GM19239 (cell line): ENCODE measurements at places on chromosomes 7 and 10.

DNA sequence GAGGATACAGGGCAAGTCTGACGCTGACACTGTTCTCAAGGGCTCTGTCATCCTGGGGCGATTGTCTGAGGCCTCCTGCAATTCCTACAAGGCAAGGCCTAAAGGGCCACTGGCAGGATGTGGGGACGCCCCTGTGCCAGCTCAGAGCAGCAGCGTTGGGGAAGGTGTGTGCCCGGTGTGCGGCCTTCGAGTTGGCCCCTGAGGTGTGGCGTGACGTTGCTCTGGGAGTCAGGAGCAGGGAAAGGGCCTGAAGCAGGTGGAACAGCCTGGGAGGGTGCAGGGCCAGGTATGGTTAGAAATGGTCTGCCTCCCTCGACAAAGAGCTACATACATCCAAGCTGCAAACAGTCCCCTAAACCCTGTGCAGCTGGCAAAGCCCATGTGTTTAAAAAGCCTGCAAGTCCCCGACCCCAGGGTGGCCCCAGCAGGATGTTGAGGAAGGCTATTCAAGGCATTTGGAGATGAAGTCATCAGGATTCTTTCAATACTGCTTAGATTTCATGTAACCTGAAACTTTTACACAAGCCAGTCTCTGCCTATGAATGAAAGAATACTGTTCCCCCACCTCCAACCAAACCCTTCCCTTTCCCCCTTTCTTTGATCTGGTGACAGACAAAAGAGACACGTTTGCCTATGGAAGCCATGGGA is 142.5 kb upstream of the TNS3 start:
- DNase-seq: no peak

- no peak for DNase-seq
Observed at GRCh38 chr7:14233076-14233867, 243.8 kb upstream of the ETV1 start.

- no peak for DNase-seq
Observed at GRCh38 chr7:37076668-37077067, 352.4 kb upstream of the AOAH start.

- no peak for DNase-seq
Observed at GRCh38 chr7:33876596-33877274, 28.6 kb upstream of the BMPER start.

DNA sequence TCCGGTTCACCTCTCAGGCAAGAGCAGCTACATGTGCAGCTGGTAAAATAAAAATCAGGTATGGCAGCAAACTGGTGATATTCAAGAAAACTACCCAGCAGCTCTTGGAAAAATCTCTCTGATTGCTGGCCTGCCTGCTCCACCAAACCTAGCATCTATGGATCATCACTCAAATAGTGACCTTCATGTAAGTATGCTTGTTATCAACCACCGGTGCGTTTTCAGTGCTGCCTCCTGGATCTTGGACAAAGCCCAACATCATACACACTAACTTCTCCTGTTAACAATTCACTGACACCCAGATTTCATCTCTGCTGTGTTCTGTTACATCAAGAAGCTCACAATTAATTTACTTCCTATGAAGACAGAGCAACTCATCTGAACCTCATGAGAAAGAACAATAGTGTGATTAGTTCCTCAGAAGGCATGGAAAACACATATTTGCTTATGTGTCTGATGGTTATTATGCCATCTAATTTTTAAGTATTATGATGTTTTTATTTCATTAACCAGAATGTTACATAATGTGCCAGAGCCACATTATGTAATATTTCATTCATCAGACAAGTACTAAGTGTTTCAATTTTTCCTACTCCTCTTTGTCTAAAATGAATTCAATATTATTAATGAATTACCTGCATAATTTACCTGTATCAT is 8.8 kb downstream of the CDK6 start:
- no peak for DNase-seq

- peak; percentile 14 for DNase-seq
Observed at GRCh38 chr7:8190119-8190895, 71.7 kb downstream of the ICA1 start.

- no peak for DNase-seq
Observed at GRCh38 chr7:157519246-157519645, 182.4 kb downstream of the DNAJB6 start.

- DNase-seq: no peak
Observed at GRCh38 chr7:141220263-141220880, 146.5 kb downstream of the TMEM178B start.

- DNase-seq: no peak
Observed at GRCh38 chr10:22784668-22785067, 70.3 kb upstream of the PIP4K2A start.

DNA sequence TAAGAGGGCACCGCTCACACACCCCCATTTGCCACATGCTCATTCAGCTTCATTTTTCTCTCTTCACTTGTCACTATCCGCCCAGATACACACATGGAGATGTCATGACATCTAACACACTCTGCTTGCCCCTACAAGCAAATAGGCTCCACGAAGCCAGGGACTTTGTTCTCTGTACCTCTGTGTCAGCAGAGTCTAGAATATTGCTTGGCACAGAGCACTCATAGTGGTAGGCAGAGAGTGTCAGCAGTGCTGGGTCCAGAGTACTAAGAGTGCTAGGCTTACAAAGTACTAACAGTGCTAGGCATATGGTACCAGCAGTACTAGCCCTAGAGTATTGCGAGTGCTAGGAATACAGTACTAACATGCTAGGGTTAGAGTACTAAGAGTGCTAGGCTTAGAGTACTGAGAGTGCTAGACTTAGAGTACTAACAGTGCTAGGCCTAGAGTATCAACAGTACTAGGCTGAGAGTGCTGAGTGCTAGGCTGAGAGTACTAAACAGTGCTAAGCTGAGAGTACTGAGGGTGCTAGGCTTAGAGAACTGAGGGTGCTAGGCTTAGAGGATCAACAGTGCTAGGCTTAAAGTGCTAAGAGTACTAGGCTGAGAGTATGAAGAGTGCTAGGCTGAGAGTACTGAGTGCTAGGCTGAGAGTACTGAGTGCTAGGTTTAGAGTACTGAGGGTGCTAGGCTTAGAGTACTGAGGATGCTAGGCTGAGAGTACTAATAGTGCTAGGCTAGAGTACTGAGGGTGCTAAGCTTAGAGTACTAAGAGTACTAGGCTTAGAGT is 166.1 kb downstream of the PRKAG2 start:
- no peak for DNase-seq

DNA sequence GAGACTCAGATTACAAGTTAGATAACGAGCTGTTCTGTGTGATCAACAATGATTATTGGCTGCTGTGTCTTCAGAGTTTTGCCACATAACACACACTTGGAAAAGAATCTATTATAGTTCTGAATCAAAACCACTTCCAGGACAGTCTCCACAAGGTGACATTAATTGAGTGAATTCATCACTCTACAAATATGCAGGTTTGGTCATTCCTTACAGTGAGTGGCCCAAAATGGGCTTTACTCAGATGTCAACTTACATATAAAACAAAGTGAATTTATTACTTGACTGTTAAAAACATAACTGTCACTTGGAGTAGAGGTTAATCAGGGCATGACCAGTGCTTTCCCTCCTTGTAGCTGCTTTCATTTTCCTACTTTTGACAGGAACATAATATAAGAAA is 984.3 kb downstream of the REEP3 start:
- DNase-seq: no peak

- DNase-seq: no peak
Observed at GRCh38 chr7:138932870-138933269, 48.3 kb downstream of the KIAA1549 start.

DNA sequence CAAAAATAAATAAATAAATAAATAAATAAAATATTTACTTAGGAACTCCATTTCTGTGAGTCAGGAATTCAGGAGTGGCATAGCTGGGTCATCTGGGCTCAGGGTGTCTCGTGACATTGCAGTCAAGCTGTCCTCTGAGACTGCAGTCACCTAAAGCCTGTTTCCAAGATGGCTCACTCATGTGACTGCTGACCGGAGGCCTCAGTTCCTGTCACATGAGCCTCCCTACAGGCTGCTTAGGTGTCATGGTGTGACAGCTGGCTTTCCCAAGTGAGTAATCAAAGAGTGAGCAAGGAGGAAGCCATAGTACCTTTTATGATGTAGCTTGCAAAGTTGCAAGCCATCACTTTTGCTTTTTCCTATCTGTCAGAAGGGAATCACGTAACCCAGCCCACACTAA is 128.6 kb upstream of the KCTD7 start:
- no peak for DNase-seq

- no peak for DNase-seq
Observed at GRCh38 chr10:70952401-70952800, 64.0 kb upstream of the PCBD1 start.

DNA sequence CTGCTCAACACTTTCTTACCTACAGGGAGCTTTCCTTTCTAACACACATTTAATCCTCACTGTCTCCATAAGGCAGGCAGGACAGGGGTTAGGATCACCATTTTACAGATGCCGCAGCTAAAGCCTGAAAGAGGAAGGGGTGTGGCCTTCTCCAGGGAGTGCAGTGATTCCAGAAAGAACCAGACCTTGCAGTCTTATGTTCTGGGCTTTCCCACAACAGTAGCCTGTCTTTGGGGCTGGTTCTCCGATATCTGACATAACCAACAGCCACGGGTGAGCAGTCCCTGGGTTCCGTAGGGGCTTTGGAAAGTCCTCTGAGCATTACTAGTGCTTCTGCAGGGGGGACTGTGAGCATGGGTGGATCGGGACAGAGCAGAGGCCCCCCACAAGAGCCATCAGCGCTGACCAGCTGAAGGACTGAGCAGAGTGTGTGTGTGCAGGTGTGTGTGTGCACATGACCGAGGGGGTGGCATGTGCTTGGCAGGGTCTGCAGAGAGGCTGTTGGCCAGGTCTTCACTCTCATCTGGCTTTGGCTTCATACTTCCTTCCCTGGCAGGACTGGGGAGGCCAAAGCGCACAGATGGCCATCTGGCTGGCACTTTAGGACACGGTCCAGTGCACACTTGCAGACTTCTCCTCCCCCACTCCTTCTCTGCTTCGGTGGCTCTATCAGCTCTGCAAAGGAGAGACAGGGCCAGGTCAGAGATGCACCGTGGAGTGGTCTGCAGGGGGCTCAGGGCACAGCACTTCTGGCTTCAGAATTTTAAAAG is 400.3 kb downstream of the RPS24 start:
- DNase-seq: no peak

- no peak for DNase-seq
Observed at GRCh38 chr10:71776481-71776925, 3.2 kb upstream of the VSIR start.

GRCh38 chr7:81926-82756 is 110.2 kb upstream of the FAM20C start:
- no peak for DNase-seq

GRCh38 chr7:107768263-107768662 is 24.3 kb downstream of the CBLL1 start:
- no peak for DNase-seq

DNA sequence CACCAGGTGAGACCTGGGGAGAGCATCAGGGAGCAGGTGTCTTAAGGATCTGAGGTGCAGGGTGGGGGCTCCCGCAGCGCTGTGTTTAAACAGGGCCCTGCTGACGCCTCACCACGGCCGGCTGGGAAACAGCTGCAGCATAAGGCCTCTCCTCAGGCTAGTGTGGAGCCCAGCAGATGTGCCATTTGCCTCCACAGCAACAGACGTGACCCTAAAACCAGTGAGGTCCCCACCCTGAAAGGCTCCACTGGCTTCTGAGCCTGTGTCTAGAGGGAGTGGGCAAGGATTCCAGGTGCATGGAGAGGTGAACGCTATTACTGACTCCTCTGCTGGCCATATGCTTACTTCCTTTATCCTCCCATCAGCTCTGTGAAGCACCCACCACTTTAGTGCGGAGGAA is 47.8 kb downstream of the SYPL1 start:
- no peak for DNase-seq

GRCh38 chr10:17206210-17206709 is 4.8 kb upstream of the TRDMT1 start:
- no peak for DNase-seq

DNA sequence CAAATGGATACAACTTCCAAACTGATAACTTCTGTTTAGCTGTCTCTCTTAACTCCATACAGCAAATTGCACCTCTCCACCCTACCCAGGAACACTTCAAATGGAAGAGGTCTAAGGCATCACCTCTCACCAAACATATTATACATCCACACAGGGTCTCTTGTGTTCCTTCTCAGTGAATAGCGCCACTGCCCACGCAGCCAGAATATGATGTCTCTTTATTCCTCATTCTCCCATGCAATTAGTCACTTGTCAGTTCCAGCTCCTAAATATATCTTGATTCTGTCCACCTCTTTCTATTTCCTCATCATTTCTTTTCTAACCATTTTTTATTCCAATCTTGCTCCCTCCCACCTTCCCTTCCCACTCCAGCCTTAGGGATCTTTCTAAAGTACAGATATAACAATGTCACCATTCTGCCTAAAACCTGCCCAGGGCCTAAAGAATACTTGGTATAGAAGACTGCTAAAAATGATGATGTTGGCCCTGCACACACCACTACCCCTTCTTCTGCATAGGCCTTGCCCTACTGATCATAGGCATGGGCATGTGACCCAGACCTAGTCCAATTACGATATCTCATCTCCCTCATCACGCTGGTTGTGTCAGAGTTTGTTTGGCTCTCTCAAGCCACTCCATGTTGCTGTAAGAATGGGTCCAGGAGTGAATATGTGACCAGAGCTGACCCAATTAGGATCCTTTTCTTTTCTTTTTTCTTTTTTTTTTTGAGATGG is 5.7 kb upstream of the TSPAN14 start:
- no peak for DNase-seq

GRCh38 chr10:98910546-98910945 is 325.1 kb downstream of the HPSE2 start:
- DNase-seq: no peak

- DNase-seq: no peak
Observed at GRCh38 chr10:128099901-128100300, 26.3 kb downstream of the MKI67 start.

GRCh38 chr10:69268761-69269416 is 9.4 kb upstream of the HK1 start:
- DNase-seq: no peak

- no peak for DNase-seq
Observed at GRCh38 chr10:8460626-8461025, 406.1 kb downstream of the GATA3 start.

GRCh38 chr7:87310790-87311419 is 34.6 kb upstream of the CROT start:
- no peak for DNase-seq

DNA sequence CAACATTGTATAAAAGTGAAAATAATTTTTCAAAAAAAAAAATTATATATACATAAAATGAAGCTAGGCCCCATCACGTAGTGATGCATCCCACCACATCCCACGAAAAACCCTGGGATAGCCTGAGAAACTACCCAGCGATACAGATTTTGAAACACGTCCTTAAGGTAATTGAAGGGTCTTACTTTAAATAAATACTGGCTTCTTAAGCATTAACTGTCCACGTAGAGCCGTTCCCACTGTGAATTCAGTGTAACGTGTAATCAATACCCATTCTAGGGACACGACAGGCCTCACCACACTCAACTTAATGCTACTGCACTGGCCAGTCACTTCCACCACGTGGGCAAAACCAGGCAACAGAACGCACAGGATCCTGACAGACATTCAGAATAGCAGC is 4.0 kb downstream of the ANKRD61 start:
- no peak for DNase-seq

- DNase-seq: no peak
Observed at GRCh38 chr7:139635526-139636302, 112.2 kb downstream of the CLEC2L start.

- DNase-seq: no peak
Observed at GRCh38 chr7:86981127-86981526, 78.3 kb downstream of the ELAPOR2 start.

- DNase-seq: no peak
Observed at GRCh38 chr7:122525355-122525754, 173.6 kb downstream of the RNF133 start.
